Inflammatory macrophage treated with lipopolysaccharide for 1 hour (primary cell): ENCODE measurements at places on chromosomes 13 and 19.

DNA sequence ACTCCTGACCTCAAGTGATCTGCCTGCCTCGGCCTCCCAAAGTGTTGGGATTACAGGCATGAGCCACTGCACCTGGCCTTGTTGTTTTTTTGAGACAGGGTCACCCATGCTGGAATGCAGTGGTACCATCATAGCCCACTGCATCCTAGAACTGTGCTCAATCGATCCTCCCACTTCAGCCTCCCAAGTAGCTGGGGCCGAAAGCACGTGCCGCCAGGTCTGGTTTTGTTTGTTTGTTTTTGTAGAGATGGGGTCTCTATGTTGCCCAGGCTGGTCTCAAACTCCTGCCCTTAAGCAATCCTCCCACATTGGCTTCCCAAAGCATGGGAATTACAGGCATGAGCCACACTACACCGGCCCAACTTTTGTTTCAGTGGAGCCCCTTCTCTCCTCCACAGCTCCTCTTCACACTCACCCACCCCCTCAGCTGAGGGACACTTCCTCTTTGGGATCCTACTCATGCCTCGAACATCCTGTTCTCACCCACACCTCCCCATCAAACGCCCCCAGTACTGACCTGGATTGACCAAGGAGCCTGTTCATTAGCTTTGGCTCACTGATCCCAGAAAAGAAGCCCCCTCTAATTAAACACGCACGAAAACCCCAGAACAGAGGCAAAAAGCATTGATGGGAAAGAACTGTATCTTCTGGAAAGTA is 12.8 kb upstream of the CERS4 start:
- peak; percentile 61 for DNase-seq

- DNase-seq = no peak
Measured at GRCh38 chr13:27086599-27087265, 84.9 kb downstream of the USP12 start.

- DNase-seq = no peak
Measured at GRCh38 chr13:112712451-112713207, 22.8 kb downstream of the ATP11A start.

DNA sequence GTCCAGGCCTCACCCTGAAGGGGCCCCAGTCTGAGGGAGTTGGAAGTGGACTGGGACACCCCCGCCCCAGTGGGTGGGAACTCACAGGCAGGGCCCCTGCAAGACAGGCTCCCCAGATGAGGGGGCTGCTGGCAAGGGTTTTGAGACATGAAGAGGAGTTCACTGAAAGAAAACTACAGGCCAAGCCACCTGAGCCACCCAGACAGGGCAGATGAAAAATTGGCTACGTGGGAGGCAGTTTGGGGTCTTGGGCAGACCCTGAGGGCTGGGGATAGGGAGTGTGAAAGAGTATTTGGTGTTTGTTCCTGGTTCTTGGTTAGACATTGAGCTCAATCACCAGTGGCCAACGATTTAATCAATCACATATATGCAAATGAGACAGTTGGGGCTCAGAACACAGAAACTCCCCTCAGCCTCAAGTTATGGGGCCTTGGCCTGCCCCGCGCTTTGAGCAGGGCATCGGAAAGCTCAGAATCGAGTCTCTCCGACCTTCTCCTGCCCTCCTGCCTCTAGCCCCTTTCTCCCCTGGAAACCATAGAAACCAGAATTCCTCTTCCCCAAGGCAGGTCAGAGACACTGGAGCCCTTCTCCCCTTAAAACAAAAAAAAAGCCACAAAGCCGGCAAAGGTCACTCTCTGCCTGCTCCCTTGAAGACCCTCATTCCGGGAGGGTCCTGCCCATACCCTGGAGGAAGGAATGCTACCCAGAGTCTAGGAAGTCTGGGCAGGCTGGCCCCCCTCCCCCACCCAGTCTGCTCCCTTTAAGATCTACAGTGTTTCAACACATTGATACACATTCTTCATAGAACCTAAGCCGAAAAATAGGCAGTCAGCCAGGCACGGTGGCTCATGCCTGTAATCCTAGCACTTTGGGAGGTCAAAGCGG is 1.3 kb upstream of the ISYNA1 start:
- DNase-seq = no peak

- no peak for DNase-seq
Measured at GRCh38 chr19:5132206-5132560, 163.3 kb downstream of the KDM4B start.

DNA sequence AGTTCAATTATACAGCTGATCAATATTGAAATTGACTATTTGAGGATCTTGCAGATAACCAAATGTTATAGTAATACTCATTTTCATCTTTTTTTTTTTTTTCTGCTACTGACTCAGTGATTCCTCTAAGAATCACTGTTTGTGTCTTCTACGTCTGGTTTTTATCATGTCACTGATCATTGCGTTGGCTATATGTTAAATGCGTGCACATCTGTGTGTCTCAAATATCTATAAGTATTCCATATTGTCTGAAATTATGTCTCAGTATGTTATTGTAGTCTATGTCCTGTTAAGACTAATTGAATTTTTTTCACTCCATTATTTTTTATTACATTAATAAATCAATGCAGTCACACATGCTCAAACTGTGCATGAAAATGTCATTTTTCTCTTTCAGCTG is 200.5 kb downstream of the PCDH20 start:
- DNase-seq = no peak

- peak; percentile 62 for DNase-seq
Measured at GRCh38 chr19:48330012-48330681, 4.8 kb downstream of the EMP3 start.

GRCh38 chr13:45042539-45042938 is 53.2 kb downstream of the GPALPP1 start:
- no peak for DNase-seq

GRCh38 chr13:35769812-35770211 is 293.3 kb upstream of the MAB21L1 start:
- DNase-seq = no peak

GRCh38 chr13:104779311-104779993 is 1713.2 kb upstream of the SLC10A2 start:
- no peak for DNase-seq

- no peak for DNase-seq
Measured at GRCh38 chr13:102609696-102610095, 12.9 kb downstream of the TPP2 start.

DNA sequence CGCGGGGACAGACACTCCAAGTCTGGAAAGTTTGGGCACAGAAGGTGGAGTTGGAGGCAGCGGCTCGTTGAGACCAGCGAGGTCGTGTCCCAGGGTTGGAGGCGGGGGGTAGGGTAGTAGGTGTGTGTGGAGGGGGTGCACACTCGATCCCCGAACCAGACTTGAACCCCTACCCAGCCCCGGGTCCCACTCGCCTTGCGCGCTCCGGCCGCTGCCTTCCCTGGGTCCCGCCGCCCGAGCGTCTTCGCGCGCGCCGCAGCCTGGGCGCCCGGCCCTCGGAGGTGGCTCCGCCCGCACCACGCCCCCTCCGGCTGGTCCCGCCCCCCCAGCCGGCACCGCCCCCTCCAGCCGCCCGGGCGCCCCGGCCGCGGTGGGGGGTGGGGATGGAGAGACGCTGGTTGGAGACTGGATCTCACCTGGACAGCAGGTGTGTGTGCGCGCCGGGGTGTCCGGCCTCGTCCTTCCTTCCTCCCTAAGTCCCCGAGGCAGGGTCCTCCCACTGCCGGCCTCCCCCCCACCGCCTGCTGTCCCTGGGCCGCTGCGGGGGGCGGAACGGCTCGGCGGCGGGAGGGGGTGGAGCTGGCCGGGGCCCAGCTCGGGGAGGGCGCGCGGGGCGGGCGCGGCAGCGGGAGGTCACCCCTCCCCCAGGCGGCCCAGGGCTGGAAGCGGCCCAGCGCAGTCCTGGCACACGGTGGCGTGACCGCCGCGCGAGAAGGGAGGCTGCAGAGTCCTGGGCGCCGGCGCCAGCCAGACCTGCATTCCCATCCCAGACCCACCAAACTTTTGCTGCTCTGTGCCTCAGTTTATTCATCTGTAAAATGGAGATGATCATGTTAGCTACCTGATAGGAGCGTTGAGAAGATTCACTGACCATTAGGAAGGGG is at the start of gene KANK2:
TSS of gene KANK2 (minus strand) at position 255 of the 884 bp plus-strand sequence. CDS start 3,034 bp downstream, outside the sequence.
- DNase-seq = peak; percentile 43

- no peak for DNase-seq
Measured at GRCh38 chr19:20669263-20669662, 7.9 kb upstream of the ZNF626 start.

DNA sequence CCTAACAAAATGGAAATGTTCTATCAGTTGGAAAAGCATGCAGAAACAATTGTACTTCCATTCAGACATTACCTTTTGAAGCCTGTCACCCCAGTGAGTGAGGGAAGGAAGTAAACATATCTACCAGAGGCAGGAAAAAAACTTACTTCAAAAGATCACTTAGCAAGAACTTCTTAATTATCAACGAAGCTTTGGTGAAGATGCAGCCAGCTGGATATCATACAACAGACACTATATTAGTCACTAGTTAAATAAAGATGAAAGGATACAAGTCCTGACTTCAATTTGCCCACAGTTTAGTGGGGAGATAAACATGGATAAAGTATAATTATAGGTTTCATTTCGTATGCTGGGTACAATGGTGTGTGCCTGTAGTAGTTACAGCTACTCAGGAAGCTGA is 148.8 kb downstream of the TNFRSF19 start:
- DNase-seq = no peak
